ENCODE measurements at places on chromosomes 7 and 10. TPM values are rescaled to one million over a fixed set of nuclear protein-coding genes. Genes with fewer than 3 reads are reported as not detected.
A peak's percentile ranks its signal among the peaks of the same experiment; 100 is the strongest.

The LBX1 gene
- total RNA-seq = 1.1 TPM

The ANKRD30A gene
- not detected for total RNA-seq

The KEL gene
- total RNA-seq = not detected

The P4HA1 gene
- 95.5 TPM for total RNA-seq

The CABCOCO1 gene
- 1.1 TPM for total RNA-seq

The MRC1 gene
- not detected for total RNA-seq

The SPDYE2 gene
- total RNA-seq = not detected

The GLI3 gene
- 2.5 TPM for total RNA-seq

The ASB4 gene
- not detected for total RNA-seq

The GARIN1A gene
- total RNA-seq = not detected

- DNase-seq = peak; percentile 72
Observed at GRCh38 chr7:45882465-45882810, 5.8 kb upstream of the IGFBP1 start.

DNA sequence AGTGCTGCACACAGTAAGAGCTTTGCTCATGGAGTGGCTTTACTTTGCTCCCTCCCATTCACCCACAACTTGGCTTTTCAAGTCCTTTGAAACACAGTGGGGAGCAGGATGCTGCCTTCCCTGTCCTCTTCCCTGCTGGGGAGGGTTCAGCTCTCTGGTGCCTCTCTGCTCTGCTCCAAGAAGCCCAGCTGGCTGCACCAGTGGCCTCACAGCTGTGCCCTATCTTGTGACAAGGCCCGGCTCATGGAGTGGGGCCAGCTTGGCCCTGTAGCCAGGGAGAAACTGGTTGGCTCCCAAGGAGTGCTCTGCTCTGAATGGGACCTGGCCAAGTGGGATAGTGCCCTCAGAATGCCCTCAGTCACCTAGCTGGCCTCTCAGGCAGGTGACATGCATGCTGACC, 212.3 kb upstream of the ZMIZ1 start:
- DNase-seq = no peak

DNA sequence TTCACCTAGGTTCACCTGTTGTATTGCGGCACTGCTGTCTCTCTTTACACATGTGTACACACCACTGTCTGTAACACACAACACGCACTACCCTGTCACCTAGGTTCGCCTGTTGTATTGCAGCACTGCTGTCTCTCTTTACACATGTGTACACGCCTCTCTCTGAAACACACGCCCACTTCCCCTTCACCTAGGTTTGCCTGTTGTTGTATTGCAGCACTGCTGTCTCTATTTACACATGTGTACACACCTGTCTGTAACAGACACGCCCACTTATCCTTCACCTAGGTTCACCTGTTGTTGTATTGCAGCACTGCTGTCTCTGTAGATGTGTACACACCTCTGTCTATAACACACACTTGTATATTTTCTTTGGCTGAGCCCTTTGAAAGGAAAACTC, 51.5 kb downstream of the WDR37 start:
- DNase-seq = no peak

DNA sequence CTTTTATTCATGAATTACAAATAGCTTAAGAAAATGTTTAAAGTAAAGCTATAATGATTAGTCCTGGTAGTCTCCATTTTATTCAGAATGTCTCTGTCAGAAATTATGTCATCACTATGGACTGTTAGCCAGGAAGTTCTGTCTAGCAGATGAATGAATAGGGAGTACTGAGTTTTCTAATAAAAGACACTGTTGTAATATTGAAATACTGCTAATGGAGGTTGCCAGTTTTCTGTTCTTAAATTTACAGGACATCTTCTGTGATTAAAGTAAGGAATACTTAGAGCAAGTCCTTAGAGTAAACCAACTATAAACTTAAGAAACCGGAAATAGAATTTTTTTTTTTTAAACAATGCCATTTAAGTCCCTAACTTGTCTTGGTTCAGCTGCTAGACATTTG, 309.8 kb downstream of the ADK start:
- no peak for DNase-seq

DNA sequence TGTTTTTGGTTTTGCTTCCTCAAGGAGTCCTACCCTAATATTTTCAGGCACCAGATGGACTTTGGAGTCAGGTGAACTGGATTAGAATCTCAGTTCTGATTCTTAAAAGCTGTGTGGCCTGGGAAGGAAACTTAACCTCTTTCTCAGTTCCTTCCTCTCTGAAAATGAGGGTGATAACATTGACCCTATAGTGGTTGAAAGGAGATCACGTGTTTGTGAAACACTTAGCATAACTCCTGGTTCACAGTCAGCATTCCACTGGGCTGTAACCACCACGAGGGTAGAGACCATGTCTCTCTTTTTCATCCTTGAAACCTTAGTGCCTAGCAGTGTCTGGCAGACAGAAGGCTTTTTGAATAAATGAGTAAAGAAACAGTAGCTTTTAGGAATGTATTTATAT, 16.7 kb downstream of the LSMEM1 start:
- no peak for DNase-seq

DNA sequence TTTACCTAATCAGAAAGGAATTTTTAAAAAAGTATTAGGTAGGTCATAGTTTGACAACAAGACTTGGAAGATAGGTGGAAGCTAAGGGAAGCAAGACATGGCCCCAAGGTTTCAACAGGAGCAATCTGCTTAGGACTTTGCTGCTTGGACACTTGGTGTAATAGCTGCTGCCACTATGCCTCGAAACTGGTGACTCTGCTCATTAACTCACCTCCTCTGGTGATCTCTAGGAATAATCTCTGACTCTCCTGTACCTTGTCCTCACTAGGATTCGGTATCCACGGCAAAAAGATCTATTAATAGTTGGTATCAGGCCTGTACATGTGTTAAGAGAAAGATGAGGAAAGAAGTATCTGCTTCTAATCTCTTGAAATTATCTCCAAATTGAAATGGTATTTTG, 53.1 kb downstream of the PTEN start:
- no peak for DNase-seq

GRCh38 chr7:102892631-102893278, 20.0 kb upstream of the LRRC17 start:
- DNase-seq = no peak

- no peak for DNase-seq
Observed at GRCh38 chr7:155995183-155995612, 182.9 kb upstream of the SHH start.

DNA sequence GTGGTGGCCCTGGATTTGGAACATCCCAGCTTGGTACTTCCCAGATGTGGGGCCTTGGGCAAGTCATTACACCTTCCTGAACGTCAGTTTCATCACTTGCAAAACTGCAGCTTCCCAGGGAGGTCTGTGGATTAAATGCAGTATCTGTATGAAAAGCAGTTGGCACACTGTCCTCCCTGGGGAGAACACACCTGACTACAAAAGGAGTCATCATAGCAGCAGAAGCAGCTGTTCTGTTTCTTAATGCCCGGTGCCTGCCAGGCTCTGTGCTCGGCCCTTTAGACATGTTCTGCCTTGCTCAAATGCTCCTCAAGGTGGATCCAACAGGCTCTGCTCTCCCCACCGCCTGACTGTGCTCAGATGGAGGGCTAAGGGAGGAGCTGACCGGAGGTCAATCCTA, 31.0 kb downstream of the CDCA7L start:
- DNase-seq = no peak

GRCh38 chr10:80410122-80410521, 1.8 kb downstream of the PRXL2A start:
- DNase-seq = no peak
